ENCODE measurements at places on chromosomes 11 and 22.

DNA sequence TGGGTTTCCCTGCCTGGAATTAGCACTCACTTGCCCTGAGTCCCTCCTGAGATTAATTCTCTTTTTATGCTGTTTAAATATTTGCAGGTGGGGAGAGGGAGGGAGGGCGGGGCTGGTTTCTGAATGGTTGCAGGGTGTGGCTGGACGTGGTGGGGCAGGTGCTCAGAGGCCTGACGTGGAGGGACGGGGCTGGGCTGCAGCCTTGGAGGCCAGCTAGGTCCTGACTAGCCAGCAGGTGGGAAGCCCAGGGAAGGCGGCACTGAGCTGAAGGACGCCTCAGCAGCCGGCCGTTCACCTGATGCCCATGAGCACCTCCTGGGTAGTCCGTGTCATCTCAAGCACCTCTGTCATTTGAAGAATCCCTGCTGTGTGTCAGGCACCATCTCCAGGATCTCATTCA, 21.3 kb downstream of the SGSM1 start:
- no peak for DNase-seq

GRCh38 chr11:119363851-119364590, 17.5 kb downstream of the USP2 start:
- no peak for DNase-seq

DNA sequence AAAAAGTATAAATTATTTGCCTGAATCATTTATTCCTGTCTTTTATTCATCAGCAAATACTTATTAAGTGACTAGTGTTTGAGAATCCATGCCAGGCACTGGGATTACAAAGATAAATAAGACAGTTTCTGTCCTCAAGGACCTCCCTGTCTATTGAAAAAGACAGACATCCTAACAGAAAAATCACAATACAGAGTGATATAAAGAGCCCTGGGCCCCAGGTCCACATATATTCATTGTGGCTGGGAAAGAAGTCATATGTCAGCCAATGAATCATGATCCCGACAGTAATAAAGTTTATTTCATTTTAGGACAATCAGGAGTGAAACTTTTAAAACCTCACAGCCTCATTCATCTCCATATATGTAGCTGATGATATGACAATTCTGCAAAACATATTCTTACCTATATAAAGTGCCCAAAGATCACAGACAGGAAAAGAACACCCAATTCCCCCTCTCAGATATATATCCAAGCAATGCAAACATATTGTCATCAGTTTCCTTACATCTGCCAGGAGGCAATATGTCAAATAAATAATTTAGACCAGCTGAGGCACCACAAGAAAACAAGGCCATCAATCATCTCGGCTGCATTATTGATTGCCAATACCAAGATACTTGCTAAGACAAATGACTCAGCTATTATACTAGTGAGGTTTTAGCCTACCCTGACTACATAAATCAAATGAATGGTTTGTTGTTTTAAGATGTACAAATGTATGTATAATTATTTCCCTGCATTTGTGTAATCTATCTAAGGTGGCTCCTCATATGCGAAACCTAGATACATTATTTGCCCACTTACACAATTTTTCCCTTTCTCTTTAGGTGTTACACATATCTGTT, 590.9 kb upstream of the API5 start:
- no peak for DNase-seq

GRCh38 chr22:42365111-42365865, 66.9 kb downstream of the NFAM1 start:
- DNase-seq, result no peak

- no peak for DNase-seq
These were observed 103.7 kb downstream of the LRRC32 start for GRCh38 chr11:76566811-76567210.

GRCh38 chr11:118610773-118611432, 3.5 kb downstream of the PHLDB1 start:
- peak; percentile 77 for DNase-seq

- DNase-seq, result peak; percentile 61
These were observed 11.5 kb downstream of the P2RX3 start for GRCh38 chr11:57349491-57350274.

Data from CD4-positive, alpha-beta T cell treated with Interleukin-4 for 4 hours (primary cell).